Uterus (tissue), 4 donors: ENCODE measurements at places on chromosomes 13 and 19. TPM values are rescaled to one million over a fixed set of nuclear protein-coding genes. Genes with fewer than 3 reads are reported as not detected.

TPM4 gene
- 506 TPM for total RNA-seq

GRIN2D gene
- total RNA-seq: 2.4 TPM

LGALS4 gene
- not detected for total RNA-seq

SLC7A10 gene
- total RNA-seq: not detected

SYMPK gene
- 53.8 TPM for total RNA-seq

NLRP4 gene
- total RNA-seq: not detected

DMKN gene
- 73.7 TPM for total RNA-seq
